ENCODE measurements at places on chromosomes 5 and 9.
A peak's percentile ranks its signal among the peaks of the same experiment; 100 is the strongest.

- DNase-seq, result peak; percentile 46
Measured at GRCh38 chr9:114371973-114372917, 15.5 kb downstream of the AKNA start.

GRCh38 chr5:132076202-132076830 is 2.7 kb downstream of the CSF2 start:
- DNase-seq, result no peak

DNA sequence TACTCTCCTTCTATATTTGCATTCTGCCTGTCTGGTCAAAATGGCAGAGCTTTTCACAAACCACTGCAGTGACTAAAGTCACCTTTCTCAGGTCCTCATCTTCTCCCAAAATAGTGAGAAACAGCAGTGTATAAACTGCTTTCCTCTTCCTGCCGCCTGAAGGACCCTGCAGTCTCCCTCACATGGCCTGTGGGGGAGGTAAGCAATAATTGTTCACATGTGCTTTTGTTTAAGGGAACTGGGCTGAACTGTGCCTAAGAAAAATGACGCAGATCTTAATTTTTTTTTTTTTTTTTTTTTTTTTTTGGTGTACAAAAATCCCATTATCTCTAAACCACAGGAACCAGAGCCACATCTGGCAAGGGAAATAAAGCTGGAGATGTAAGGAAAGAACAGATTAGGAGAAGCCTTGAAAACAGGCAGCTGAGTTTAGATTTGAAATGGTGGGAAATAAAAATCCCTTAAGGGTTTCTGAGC is 131.7 kb upstream of the VLDLR start:
- no peak for DNase-seq

GRCh38 chr9:27387722-27388121 is 90.8 kb upstream of the EQTN start:
- DNase-seq, result no peak

GRCh38 chr5:35781181-35781790 is 75.4 kb upstream of the IL7R start:
- DNase-seq, result no peak

DNA sequence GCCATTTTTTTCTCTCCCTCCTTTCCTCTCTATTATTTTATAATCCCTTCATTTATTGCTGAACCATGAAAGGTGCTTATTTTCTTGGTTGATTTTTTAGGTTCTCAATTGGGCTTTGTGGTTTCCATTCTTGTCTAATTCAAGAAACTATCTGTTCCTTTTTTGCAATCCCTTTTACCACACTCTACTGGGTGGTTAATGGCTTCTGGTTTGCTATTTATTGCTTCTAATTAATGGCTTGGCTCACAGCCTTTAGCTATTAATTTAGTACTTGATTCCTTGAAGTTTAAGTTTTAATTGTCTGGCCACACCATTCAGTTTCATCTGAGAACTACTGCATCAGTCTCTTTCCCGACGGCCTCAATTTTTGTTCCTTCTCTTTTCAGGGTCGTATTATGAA is 5.6 kb downstream of the FRRS1L start:
- DNase-seq, result no peak

DNA sequence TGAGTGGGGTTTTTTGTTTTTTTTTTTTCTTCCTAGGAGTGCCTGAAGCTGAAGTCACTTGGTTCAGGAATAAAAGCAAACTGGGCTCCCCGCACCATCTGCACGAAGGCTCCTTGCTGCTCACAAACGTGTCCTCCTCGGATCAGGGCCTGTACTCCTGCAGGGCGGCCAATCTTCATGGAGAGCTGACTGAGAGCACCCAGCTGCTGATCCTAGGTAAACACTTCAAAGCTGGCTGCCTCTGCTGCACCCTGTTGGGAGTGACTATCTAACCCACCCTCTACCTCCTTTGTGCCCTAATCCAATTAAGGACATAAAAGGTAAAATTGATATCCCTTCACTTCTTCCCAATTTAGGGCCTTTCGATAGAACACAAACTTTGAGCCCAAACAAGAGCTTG is 206.8 kb downstream of the SAXO1 start:
- DNase-seq, result no peak

GRCh38 chr9:79369676-79370075 is 202.1 kb upstream of the TLE4 start:
- DNase-seq, result no peak

GRCh38 chr9:89740722-89741121 is 135.9 kb downstream of the GADD45G start:
- DNase-seq, result peak; percentile 64

GRCh38 chr5:105952875-105953274 is 1717.9 kb downstream of the EFNA5 start:
- no peak for DNase-seq

- no peak for DNase-seq
Measured at GRCh38 chr5:98109561-98110006, 663.9 kb upstream of the RGMB start.

GRCh38 chr9:26800322-26800721 is 92.3 kb downstream of the CAAP1 start:
- DNase-seq, result no peak

- no peak for DNase-seq
Measured at GRCh38 chr5:8961956-8962355, 583.9 kb downstream of the SEMA5A start.

- no peak for DNase-seq
Measured at GRCh38 chr9:10008101-10008799, 604.6 kb downstream of the PTPRD start.

- DNase-seq, result no peak
Measured at GRCh38 chr5:1515311-1515920, 8.3 kb downstream of the LPCAT1 start.

GRCh38 chr5:61575103-61575502 is 243.0 kb downstream of the ZSWIM6 start:
- DNase-seq, result no peak

GRCh38 chr9:95023217-95024003 is 294.1 kb downstream of the FANCC start:
- no peak for DNase-seq

- DNase-seq, result peak; percentile 14
Measured at GRCh38 chr9:132994410-132995120, 16.1 kb downstream of the GFI1B start.

DNA sequence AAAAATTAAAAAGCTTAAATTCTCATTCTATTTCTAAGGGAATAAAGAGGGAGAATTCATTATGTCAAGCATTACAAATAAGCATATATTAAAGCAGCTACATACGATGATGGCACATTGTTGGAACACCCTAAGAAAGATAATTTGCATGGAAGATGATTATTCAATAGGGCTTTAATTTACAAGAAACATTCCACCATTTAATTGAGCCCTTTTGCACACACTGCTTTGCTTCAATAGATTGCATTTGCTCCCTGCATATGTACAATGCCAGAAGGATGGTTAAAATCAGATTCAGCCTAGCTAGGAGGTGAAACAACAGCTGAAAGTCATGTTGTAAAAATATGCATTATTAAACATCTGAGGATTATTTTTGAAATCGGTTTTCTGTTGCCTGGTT is 21.8 kb downstream of the KIAA1958 start:
- no peak for DNase-seq

DNA sequence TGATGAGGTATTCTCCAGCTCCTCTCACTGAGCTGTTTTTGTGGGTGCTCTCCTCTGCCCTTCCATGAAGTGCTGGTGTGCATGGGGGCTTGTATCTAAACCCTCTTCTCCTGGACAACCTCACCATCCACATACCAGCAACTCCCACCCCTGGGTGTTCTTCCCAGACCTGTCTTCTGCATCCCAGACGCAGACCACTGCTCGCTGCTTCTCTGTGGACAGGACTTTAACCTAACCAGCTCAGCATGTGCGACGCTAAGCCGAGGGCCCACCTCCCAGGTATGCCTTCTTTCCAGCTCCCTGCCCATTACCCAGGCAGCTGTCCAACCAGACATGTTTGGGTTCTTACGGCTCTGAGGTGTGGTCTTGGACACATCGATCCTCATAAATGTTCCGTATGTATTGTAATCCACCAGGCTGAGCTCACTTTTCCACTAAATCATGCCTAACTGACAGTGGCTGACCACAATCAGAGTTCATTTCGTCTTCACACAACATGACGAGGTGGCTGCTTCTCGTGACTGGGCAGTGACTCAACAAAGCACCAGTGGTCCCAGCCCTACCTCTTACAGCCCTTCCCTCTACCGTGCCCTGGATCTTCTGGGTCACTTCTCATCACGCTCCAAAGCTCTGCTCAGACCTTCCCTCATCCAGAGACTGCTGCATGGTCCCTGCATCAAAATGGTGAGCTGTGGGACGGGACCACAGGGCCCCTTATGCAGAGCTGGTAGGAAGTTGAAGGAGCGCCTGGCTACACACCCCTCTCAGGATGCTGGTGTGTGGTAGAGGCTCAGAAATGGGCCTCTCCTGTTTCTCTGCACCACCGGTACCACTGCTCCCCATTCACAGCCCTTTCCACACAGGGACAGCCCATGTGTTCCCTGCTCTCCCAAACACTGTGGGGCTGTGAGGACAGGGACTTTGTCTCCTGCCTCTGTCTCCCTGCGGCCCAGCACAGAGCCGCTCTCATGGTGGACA is 9.6 kb upstream of the PTGES2 start:
- DNase-seq, result no peak

GRCh38 chr5:179321206-179321987 is 23.9 kb downstream of the ADAMTS2 start:
- no peak for DNase-seq

- no peak for DNase-seq
Measured at GRCh38 chr5:169416583-169417196, 115.8 kb upstream of the SLIT3 start.
